ENCODE measurements at places on chromosomes 1 and 21.

DNA sequence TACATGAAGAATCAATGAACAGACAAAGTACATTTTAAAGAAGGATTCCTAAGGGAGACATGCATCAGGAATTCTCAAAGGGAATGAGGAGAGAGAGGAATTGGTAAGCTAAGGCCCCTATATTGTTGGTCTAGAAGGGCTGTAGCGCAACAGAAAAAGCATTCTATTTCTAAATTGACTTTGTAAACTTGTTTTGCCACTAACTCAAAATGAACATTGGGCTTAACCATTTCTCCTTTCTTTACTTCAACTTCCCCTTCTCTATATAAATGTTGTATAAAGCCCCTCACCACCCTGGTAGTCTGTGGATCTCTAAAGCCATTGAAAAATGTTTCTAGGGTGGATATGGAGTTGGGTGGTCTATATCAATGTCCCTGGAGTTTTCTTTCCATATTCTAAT, 20.4 kb upstream of the OR6N2 start:
- DNase-seq = no peak

GRCh38 chr1:151475175-151475574, 15.9 kb upstream of the POGZ start:
- peak; percentile 26 for DNase-seq

DNA sequence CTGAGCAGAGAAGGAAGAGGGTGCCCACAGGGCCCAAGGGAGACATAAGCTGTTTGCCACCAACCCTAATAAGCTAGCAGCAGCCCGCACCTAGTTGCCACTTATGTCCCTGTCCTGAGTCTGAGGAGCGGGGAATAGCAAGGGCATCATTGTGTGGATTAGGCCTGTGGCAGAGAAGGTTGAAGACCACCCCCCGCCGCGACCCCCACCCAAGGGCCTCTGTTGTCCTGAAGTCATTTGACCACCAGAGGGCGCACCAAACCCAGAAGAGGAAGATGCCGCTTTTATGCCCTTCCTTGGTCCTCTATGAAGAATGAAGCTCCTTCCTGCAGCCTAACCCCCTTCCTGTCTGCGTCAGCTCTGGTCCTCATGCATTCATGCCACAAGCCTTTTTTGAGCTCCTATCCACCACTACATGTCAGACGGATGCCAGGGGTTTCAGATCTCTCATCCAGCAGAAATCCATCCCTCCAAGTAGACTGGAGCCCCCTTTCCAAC, 16.6 kb downstream of the RHBG start:
- peak; percentile 51 for DNase-seq

GRCh38 chr1:204265665-204266064, 51.9 kb upstream of the GOLT1A start:
- DNase-seq = no peak

DNA sequence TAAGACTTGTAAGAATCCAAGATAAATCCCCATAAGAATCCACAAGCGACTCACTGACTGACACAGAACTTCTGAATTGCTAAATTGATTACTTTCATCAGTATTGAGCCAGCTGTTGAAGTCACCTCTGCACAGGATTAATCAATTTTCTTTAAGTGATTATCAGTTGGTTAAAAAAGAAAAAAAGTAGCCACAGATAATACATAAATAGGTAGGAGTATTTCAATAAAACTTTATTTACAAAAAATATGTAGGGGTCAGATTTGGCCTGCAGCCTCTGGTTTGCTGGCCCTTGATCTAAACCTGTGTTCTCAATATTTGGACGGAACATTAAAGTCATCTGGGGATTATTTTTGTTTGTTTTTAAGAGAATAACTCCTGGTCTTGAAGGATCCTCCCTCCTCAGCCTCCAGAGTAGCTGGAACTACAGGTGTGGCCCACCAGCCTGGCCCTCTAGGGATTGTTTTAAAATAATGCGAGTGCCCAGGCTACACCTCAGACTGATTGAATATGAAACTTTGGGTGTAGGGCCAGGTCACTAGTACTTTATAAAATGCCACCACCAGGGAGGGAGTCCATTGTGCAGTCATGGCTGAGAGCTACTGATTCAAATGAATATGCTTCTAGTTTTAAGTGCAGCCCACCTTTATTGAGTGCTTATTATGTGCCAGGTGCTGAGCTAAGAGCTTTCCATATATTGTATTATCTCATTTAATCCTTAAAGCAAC, 6.8 kb upstream of the TMEM183A start:
- DNase-seq = no peak

GRCh38 chr1:48931506-48932192, 155.0 kb upstream of the BEND5 start:
- DNase-seq = no peak

DNA sequence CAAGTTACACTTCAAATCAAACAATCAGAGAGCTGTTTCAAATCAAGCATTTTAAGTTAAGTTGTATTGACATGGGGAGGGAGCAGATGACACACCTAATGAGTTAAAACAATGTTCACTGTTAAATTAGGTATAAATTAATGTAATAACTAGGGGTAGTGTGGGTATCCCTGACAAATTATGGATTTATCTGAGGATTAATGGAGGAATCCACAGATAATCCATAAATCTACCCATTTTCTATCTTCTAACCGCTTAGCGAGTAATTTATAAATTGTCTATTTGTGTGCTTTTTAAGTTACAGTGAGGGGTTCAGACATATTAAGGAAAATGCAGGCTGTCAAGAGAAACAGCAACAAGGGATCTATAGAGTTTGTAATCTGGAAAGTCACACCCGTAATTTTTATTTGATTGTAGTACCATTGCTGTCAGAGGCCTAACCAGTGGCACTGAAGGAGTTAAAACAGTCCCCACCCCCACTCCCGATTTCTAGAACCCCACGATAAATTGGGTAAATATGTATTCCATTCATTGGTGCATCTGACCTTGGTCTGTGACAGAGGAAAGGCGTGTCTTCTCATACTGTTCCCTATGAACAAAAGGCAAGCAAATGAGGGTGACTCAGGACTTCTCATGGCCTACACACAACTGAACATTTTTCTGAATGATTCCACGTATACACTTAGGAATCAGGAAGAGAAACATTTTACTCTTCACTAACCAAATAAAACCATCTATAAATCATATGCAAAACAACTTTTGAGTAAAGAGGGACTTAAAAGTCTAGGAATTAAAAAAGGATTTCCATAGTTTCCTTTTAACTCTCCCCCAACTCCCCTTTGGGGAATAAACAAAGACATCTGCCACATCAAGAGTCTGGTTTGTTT, 7.4 kb downstream of the IRF2BP2 start:
- no peak for DNase-seq

GRCh38 chr1:167541610-167542009, 12.0 kb downstream of the CREG1 start:
- DNase-seq = no peak

DNA sequence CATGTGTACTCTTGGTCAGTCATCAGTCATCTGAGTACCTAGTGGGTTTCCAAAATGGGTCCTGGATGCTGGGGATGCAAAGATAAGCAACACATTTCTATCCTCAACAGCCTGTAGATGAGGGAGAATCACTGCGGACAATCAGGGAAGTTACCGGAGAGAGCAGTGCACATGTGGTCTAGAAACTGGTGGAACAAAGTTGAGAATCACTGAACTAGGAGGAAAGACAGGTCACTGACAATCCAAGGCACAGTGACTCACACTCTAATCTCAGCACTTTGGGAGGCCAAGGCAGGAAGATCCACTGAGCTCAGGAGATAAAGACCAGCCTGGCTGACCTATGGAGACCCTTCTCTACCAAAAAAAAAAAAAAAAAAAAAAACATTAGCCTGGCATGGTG, 31.4 kb upstream of the LGALS8 start:
- no peak for DNase-seq

DNA sequence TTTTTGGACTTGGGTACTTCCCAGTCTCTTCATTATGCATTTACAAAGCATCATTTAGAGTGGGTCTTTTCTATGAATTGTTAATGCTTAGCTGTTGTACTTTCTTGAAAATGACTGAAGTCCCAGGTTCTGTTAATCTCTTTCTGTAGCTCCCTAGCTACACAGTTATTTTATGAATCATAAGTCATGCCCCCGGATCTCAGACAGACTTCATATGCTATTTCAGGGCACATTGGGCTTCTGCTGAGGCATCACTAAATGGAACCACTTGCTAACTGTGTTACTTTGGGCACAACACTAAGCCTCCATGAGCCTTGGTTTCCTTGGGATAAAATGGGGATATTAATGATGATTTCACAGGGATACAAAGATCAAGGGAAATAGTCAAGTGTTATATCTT, 55.5 kb upstream of the RBM15 start:
- DNase-seq = no peak

DNA sequence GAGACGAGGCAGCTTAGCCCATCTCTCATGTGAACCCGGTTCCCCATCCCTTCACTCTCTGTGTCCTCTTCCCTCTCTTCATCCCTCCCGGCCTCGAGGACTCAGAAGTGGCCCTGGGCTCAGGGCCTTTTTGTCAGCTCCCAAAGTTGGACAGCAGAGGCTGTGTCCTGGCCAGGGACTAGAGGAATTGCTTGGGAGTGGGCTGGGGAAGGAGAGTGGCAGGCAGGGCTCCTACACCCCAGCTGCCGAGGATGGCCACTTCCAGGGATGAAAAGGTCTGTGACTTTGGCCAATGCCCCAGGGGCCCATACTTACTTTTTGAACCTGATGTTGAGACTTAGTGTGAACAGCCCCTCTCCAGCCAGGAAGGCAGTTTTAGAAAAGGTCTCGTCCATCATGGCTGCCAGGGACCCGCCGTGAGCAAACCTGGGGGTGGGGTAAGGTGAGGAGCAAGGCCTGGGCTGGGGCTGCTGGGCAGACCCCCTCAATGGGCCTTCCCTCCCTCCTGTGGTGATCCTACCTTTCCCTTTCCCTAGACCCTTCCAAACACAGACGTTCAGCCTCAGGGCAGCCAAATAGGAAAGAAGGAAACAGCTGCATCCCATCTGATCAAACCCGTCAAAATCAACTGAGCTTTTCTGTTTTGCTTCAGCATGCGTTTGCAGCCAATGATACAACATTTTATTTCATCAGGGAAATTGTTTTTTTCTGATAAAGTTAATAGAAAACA, 5.5 kb downstream of the THEM5 start:
- DNase-seq = no peak

DNA sequence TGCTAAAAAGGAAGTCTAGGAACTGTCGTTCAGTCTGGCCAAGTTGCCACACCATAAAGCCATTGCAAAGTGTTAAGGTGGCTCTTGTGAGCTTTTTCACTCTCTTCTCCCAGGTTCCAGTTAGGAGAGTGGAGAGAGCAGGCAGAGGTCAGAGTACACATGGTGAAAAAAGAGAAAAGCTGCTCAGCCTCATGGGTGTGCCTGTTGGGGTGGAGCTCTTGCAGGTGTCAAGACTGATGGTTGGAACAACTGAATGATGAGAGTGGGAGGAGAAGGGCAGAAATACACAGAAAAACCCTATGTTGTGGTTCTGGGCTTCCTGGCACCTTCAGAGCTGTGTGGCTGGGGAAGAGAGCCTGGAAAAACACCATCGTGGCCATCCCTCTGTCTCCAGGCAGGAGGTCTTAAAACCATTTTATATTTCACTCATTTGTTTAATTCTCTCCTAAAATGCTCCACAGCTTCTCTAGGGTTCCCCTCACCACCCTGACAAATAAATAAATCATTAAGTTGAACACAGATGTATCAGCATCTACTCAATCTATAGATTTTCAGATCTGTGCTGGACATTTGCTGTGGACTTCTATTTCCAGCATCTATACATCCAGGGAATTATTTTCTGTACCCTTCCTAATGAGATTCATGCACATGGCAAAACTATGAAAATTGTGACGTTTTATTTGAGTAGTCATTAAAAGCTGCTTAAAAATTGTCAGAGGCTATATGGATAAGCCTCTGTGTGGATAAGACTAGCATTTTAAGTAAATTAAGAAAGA, 17.5 kb downstream of the UBASH3A start:
- DNase-seq = no peak

DNA sequence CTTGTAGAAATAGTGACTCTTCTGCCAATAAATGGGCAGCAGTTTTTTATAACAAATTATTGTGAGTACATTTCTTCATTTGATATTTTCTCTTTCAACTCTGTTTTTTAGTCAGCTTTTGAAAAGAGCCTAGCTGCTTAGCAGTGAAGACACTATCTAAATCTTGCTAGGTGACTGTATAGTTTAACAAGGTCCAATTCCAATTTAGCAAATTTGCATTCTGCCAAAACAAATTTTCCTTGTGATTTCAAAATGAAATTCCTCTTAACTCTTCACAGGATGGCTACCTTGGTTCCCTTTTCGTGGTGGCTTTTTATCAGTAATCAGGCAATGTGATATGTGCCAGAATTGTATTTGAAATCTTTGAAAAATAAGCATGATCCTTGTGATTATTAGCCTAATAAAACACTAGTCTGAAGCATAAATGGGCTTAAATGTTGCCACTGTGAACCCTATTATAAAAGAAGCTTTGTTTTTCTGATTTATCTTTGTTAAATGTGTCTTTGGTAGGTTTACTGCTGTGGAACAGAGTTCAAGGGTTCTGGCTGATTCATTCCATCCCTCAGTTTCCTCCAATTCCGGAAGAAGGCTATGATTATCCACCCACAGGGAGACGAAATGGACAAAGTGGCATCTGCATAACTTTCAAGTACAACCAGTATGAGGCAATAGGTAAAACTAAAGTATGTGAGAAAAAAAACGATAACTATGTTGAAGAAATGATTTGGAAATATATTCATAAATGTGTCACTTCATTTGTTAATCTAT, 12.2 kb downstream of the DNASE2B start:
- DNase-seq = no peak

- peak; percentile 98 for DNase-seq
Observed at GRCh38 chr21:33324291-33325221, at the start of gene IFNAR1. TSS of gene IFNAR1 (plus strand) at chr21:33324970. CDS start at chr21:33325056, 86 bp downstream.

DNA sequence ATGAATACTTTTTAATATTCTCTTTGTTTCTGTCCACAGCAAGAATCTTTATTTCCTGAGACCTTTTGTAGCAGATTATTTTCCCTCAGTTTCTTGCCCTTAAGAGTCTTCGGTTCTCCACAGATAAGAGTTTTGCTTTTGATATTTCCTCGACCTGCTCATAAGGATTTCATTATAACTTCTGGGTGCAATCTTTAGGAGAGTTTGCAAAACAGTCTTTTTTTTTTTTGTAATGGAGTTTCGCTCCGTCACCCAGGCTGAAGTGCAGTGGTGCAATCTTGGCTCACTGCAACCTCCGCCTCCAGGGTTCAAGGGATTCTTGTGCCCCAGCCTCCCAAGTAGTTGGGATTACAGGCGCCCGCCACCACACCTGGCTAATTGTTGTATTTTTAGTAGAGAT, 10.1 kb upstream of the UBE4B start:
- no peak for DNase-seq

DNA sequence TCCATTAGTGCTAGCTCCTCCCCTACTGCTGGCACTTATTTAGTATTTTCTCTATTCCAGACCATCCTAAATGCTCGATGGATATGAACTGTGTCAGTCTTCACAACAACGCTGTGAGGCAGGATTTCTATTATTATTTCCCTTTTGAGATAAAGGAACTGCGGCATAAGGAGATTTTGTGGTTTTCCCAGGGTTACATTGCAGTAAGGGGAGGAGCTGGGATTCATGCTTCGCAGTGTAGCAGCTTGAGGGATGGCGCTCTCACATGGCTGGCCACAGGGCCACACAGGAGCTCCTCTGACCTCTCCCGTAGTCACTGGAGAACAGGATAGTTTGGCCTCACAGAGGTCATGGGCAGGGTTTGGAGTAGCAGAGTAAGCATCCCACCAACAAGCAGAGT, 116.9 kb downstream of the BEND5 start:
- DNase-seq = no peak

All from stimulated activated CD4-positive, alpha-beta T cell treated with anti-CD3 and anti-CD28 coated beads, Interleukin-15, amount 100 ng/mL, for 48 hours (primary cell).